Lower lobe of right lung (tissue), 2 donors: ENCODE measurements at places on chromosomes 2 and 18. TPM values are rescaled to one million over a fixed set of nuclear protein-coding genes. Genes with fewer than 3 reads are reported as not detected.

COBLL1 gene
- total RNA-seq = 89.4 TPM

SP5 gene
- 1.9 TPM for total RNA-seq

GRCh38 chr2:37561615-37562569 lies 109.5 kb downstream of the CDC42EP3 start:
- H3K4me3 ChIP-seq = no peak overlapping the region
- H3K27ac ChIP-seq = no peak overlapping the region
- peaks cover 8% of the 10 kb centered on the region for H3K4me1 ChIP-seq
- no peaks in the 10 kb centered on the region for H3K27me3 ChIP-seq
- no peak for DNase-seq

DNA sequence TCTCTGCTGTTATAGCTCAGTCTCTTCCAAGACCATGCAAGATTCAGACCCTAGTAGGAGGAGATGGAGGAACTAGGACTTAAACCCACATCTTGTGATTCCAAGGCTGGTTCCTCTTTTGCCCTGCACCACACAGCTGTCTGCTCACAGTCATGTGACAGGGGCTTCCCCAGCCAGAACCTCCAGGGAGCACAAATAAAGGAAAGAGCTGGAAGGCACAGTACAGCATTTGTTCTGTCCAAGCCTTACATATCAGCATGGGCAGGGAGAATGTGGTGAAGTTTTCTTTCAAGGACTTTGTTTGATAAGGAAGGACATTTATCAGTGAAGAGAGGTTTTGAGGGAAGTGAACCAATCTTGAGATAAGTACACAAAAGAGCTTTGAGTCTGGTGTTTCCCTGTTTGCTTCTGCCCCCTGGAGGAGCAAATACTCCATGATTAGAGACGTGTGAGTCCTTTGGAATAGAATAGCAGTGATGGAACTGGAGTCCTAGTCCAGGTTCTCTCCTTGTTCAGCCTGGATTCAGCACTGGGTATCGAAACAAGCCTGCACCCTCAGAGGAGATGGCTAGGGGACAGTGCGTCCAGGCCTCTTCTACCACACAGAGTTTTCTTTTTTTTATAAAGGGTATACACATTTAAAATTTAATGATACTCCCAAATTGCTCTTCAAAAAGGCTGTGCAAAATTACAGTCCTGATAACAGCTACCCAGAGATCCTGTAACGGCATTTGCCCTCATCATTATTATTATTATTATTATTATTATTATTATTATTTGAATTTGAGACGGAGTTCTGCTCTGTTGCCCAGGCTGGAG lies 24.6 kb upstream of the CASP10 start:
- peaks cover 96% of the 10 kb centered on the region for H3K36me3 ChIP-seq
- H3K4me3 ChIP-seq = no peak overlapping the region
- peak; percentile 79 for DNase-seq
- H3K4me1 ChIP-seq = peaks cover 63% of the 10 kb centered on the region
- peak overlapping the region; percentile 71 for H3K27ac ChIP-seq
- H3K27me3 ChIP-seq = no peaks in the 10 kb centered on the region

RBM44 gene
- total RNA-seq = 0.59 TPM

- H3K27ac ChIP-seq = no peak overlapping the region
Measured at GRCh38 chr2:31013301-31013700, 124.9 kb downstream of the GALNT14 start.

DHRS9 gene
- 6.1 TPM for total RNA-seq

DNA sequence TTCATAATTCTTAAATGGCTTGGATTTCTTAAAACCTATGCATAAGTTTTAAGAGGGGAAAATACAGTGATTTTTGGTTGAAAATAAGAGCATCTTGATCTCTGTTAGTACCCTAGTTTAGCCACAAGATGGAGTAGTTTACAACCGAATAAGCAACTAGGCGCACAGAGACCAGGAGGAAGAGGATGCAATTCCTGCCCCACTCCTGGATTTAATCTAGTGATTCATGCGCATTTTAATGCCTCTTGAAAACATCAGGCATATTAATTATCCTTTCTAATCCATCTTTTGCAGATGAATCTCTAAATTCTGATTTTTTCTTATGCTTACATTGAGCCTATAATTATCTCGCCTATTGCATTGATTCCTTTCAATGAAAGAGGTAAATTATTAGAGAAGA lies 76.7 kb downstream of the MRPS9 start:
- no peak for DNase-seq
- no peaks in the 10 kb centered on the region for H3K36me3 ChIP-seq
- no peaks in the 10 kb centered on the region for H3K27me3 ChIP-seq
- no peak overlapping the region for H3K4me3 ChIP-seq
- no peak overlapping the region for H3K27ac ChIP-seq

- no peak overlapping the region for H3K27ac ChIP-seq
- H3K36me3 ChIP-seq = peaks cover 9% of the 10 kb centered on the region
- H3K27me3 ChIP-seq = no peaks in the 10 kb centered on the region
Measured at GRCh38 chr2:71103809-71104208, 26.2 kb downstream of the MCEE start.

- H3K4me1 ChIP-seq = peaks cover 12% of the 10 kb centered on the region
- no peaks in the 10 kb centered on the region for H3K36me3 ChIP-seq
- no peak for DNase-seq
- no peaks in the 10 kb centered on the region for H3K27me3 ChIP-seq
- no peak overlapping the region for H3K27ac ChIP-seq
Measured at GRCh38 chr2:231351648-231352047, 43.9 kb upstream of the B3GNT7 start.

GRCh38 chr18:3966642-3967358 lies 488.3 kb downstream of the DLGAP1 start:
- H3K4me3 ChIP-seq = no peak overlapping the region
- H3K36me3 ChIP-seq = no peaks in the 10 kb centered on the region
- DNase-seq = no peak

GRCh38 chr2:237058423-237058822 lies 27.3 kb upstream of the COPS8 start:
- H3K27me3 ChIP-seq = no peaks in the 10 kb centered on the region
- peaks cover 6% of the 10 kb centered on the region for H3K4me1 ChIP-seq
- no peak overlapping the region for H3K4me3 ChIP-seq
- no peak overlapping the region for H3K27ac ChIP-seq
- DNase-seq = no peak
